ENCODE measurements at places on chromosomes 5 and 9.

GRCh38 chr9:6692433-6692832 lies 46.9 kb upstream of the GLDC start:
- DNase-seq, result no peak

- DNase-seq, result peak; percentile 74
These were observed 9.6 kb upstream of the TRAF1 start for GRCh38 chr9:120936011-120936763.

GRCh38 chr5:107126341-107126740 lies 544.4 kb downstream of the EFNA5 start:
- no peak for DNase-seq

- no peak for DNase-seq
These were observed 38.6 kb downstream of the GTF3C4 start for GRCh38 chr9:132708769-132709430.

DNA sequence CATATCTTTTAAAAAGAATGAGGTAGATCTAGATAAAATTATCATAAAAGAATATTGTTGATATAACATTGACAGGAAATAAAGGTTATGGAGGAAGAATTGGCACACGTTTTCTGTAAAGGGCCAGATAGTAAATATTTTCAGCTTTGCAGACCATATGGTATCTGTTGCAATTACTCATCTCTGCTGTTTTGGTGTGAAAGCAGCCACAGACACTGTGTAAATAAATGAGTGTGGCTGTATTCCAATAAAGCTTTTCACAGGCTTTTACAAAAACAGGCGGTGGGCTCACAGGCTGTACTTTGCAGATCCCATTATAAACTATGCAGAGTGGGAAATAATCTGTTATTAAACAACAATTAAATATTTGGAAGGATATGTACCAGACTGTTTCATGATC lies 87.4 kb downstream of the SGCD start:
- DNase-seq, result no peak

GRCh38 chr9:130073373-130073772 lies 19.7 kb downstream of the GPR107 start:
- no peak for DNase-seq

GRCh38 chr9:13719981-13720676 lies 440.6 kb upstream of the MPDZ start:
- DNase-seq, result no peak

- DNase-seq, result no peak
These were observed 6.4 kb downstream of the SLC22A5 start for GRCh38 chr5:132375957-132376356.

Data from stimulated activated CD4-positive, alpha-beta T cell treated with anti-CD3 and anti-CD28 coated beads, TNF-alpha, amount 100 ng/mL, for 48 hours (primary cell).